NCI-H226 (cell line): ENCODE measurements at places on chromosomes 4 and X.
A peak's percentile ranks its signal among the peaks of the same experiment; 100 is the strongest.

DNA sequence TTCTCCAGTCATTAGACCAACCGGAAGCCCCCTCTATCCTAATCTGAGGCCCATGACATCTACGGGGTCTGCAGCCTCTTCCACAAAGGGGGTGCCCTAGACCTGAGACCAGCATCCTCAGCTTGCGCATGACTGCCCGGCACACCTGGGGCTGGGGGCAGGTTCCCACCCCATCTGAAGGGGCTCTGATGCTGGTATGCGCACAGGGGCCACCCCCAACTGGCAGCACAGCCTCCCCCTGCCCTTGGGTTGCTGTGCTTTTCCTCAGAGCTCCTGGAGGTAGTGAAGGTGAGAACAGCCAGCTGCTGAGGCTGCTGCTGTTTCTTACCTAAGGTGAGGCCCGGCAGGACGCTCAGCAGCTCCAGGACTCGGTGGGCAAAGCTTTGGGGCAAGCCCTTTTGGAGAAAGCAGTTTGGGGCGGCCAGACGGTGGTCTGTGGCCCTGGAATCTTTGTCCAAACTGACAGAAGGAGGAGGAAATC, 18.9 kb upstream of the CPLX1 start:
- DNase-seq, result no peak

DNA sequence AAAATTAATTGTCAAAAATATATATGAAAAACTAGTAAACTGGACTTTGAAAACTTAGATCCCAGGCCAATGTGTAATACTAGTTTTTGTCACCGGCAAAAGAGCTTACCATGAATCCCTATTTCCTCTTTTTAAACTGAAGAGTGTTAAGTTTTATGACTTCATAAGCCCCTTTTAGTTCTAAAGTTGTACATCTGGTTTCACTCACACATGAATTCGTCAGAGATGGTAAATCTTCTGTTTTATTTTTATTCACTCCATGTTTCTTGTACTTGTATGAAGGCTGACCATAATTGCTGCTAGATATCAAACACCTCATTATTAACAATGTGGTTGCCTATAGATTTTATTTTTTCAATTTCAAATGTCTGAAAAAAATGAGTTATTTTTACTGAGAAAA, 827.9 kb downstream of the PCDH7 start:
- DNase-seq, result no peak

DNA sequence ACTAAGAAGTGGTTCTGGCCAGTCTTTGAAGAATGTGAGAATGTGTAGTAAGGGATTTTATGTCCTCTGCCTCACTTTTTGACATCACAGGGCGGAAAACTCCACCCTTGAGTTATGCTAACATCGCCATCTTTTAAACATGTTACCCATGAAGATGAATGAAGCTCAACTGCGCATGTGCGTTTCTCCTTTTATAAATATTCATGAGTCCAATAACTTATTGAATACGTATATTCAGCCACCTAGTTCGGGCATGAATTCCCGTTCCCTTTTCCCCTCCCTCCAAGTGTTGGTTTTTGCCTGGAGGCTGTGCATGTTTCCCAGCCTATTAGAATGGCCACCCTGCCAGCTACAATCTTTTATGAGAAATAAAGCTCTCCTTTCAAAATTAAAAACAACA, 51.7 kb upstream of the STPG2 start:
- no peak for DNase-seq

DNA sequence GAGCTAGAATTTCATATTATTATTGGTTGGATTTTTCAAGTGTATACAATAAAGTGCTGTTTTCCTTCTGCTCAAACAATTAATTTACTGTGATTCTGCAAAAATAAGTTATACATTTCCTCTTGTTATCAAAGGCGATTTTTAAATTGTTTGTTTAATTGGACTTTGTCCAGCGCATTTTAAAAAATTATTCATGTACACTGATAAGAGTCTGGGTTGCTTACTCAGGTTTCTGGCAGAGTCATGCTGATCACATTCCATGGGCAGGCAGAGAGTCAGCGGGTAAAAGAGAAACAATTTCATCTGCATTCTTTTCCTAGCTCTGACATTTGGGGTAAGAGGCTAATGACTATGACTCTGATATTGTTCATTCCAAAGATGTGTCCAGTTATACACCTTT, 8.9 kb downstream of the FAT4 start:
- DNase-seq, result peak; percentile 85

DNA sequence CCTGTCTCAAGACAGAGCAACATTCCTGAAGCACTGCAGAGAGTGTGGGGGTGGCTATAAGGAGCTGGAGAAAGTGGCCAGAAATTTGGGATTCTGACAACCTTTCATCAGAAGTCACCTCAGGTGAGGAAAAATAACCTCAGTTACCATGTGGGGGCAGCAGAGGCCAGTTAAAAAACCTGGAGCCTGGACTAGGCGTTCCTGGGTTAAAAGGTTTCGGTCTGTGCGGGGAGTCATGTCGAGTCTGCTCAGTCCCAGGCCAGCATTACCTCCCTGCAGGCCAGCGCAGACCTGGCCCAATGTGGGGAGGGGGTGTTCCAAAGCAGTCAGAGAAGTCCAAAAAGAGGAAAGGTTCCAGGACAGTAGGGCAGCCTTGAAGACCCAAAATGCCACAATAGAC, 10.9 kb upstream of the NALF2 start:
- no peak for DNase-seq

DNA sequence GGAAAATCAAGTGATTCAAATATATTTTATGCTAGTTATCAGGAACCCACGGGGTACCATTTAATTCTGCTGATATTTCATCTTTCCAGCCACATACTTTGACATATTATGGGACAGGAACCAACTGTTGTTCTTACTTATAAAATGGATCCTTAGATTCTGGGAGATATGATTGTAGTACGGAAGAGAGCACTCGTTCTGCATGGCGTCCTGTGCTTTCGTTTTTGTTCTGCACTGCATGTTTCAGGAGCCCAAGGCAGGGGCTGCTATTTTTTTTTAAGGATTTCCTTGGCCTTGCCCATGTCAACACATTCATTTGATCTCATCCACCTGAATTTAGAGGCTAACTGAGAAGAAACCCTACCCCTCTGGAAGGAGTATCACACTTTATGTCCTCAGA, 245.5 kb upstream of the TLL1 start:
- DNase-seq, result no peak

GRCh38 chr4:25624616-25625015, 31.0 kb upstream of the SLC34A2 start:
- DNase-seq, result no peak

DNA sequence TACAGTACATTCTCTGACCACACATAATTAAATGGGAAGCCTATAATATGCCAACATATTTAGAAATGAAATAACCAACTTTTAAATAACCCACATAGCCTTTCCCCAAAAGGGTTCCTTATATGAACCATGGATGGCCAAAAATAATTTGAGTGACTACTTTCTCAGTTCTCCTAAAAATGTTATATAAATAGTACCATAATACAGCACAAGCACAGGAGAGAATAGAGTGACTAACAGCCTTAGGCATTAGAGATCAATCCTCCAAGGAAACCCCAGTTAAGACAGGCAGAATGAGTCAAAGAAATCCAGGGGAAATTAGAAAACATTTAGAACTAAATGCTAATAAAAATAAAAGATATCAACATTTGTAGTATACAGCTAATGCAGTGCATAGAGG, 50.2 kb downstream of the ANKRD17 start:
- DNase-seq, result no peak

- DNase-seq, result no peak
Measured at GRCh38 chrX:11755724-11756123, 2.3 kb upstream of the MSL3 start.

- no peak for DNase-seq
Measured at GRCh38 chr4:186695392-186695791, 28.3 kb downstream of the FAT1 start.
